Liver (tissue), 10 donors: ENCODE measurements at places on chromosomes 1 and 21.

DNA sequence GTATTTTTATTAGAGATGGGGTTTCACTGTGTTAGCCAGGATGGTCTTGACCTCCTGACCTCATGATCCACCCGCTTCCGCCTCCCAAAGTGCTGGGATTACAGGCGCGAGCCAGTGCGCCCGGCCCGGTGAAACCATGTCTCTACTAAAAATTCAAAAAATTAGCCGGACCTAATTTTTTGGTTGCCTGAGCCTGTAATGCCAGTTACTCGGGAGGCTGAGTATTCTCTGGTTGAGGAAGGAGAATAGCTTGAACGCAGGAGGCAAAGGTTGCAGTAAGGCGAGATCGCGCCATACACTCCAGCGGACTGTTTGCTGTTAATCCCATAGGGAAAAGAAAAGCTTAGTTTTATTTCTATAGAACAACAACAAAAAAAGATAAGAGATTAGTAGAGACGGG is 29.9 kb upstream of the HJV start:
- peaks cover 11% of the 10 kb centered on the region for H3K4me1 ChIP-seq
- DNase-seq: no peak
- H3K4me3 ChIP-seq: no peak overlapping the region
- no peaks in the 10 kb centered on the region for H3K27me3 ChIP-seq

- peaks cover 4% of the 10 kb centered on the region for H3K4me1 ChIP-seq
- no peaks in the 10 kb centered on the region for H3K27me3 ChIP-seq
- peak; percentile 89 for DNase-seq
- H3K27ac ChIP-seq: no peak overlapping the region
- no peaks in the 10 kb centered on the region for H3K36me3 ChIP-seq
These were observed 14.0 kb upstream of the THEMIS2 start for GRCh38 chr1:27858072-27858948.

DNA sequence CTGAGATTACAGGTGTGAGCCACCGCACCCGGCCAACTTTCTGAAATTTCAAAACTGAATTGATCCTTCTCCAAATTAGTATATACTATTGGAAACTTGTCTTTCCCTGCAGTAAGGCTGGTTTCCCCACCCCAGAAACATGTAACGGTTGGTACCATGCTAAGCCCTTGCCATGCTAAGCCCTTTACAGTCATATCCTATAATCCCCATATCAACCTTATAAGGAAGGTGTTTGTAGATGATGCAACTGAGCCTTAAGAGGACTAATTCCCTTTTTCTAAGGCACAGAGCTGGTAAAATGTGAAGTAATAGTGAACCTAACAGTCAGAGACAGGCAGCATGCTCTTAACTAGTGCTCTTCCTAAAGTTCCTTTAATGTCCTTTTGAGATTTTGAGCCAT is 413.7 kb downstream of the DISC1 start:
- no peak for DNase-seq
- H3K4me3 ChIP-seq: no peak overlapping the region
- H3K36me3 ChIP-seq: no peaks in the 10 kb centered on the region
- H3K4me1 ChIP-seq: no peaks in the 10 kb centered on the region

- H3K27ac ChIP-seq: no peak overlapping the region
- H3K36me3 ChIP-seq: no peaks in the 10 kb centered on the region
- DNase-seq: no peak
- no peaks in the 10 kb centered on the region for H3K4me1 ChIP-seq
These were observed 55.0 kb downstream of the NTMT2 start for GRCh38 chr1:170200621-170201397.

DNA sequence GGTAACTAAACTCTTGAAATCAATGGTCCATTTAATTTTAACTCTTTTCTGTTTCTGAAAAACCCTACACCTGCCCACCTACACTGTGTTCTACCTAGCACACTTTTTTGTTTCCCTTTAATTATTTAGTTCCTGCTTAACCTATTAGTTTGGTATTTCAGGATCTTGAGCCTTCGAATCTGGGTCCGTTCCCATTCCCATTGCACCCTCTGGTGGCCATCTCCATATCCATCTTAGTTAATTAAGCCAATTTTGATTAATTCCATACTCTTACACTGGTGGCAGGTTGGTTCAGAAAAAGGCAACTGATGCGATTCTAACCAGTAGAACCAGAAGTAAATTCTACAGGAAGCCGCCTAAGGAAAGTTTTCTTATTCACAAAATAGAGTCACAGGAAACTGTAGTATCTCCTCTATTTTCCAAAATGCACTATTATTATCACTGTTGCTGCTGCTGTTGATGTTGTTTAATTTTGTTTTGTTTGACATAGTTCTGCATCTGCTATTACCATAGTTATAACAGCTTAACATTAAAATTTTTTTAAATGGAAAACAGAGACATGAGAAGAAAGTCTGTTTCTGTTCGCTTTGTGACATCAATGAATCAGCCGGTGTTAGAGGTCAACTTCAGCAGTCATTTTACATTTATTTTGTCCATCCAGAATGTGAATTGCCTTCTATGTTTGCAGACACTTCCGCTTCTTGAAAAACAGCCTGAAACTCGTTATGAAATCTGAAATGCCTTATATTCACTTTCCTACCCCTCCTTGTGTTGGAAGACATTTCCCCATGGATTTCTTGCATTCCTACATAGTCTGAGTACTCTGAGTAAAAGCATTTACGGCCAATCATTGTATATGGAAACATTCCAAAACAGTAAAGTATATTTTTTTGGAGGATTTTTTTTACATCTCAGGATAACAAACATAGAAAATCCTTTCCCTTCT is 115.5 kb upstream of the NCAM2 start:
- H3K4me3 ChIP-seq: no peak overlapping the region
- H3K27me3 ChIP-seq: no peaks in the 10 kb centered on the region
- no peaks in the 10 kb centered on the region for H3K4me1 ChIP-seq
- DNase-seq: peak; percentile 34

DNA sequence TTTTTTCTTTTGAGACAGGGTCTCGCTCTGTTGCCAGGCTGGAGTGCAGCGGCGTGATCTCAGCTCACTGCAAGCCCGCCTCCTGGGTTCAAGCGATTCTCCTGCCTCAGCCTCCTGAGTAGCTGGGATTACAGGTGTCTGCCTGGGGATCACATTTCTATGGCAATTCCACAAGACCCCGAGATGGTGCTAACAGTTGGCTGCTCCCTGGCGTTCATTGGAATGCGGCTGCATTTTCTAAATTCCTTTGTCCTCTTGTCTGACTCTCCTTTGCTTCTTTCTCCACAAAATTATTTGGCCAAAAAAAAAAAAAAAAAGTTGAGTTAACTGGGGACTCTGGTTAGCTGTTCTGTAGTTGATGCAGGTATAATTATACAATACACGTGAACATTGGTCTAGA is 176.4 kb downstream of the ETS2 start:
- DNase-seq: no peak
- H3K4me3 ChIP-seq: no peak overlapping the region
- no peaks in the 10 kb centered on the region for H3K4me1 ChIP-seq
- H3K27ac ChIP-seq: no peak overlapping the region
- no peaks in the 10 kb centered on the region for H3K27me3 ChIP-seq
- no peaks in the 10 kb centered on the region for H3K36me3 ChIP-seq

DNA sequence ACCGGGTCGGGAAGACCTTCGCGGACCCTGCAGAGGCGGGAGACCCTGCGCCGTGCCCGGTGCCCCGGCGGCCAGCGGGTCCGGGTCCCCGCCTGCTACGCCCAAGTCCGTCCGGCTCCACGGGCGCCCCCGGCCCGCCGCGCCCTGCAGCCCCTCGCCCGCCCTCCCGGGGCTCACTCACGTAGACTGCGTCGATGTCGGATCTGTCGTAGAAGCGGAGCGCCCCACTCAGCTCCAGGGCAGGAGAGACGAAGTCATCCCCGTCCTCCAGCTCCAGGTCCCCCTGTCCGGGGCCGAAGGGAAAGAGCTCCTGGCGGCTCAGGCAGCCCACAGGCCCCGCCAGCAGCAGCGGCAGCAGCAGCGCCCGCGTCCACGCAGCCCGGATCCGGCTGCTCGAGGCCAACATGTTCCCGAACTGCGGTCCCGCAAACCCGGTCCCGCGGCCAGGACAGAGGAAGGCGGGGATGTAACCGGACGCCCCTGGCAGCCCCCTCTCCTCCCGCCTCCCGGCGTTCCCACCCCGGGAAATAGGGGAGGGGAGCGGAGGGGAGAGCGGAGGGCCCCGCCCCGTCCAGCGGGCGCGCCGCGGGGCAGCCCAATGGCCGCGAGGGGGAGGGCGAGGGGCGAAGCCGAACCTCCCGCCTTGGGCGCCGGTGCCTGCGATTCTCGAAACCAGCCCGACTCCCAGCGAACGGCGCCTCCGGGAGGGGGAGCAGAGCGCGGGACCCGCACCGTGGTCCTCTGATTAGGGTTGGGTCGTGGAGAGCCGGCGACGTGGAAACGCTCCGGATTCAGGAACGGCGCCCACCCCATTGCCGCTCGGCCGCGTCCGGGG is at the start of gene NID1:
Gene NID1 (minus strand): TSS at position 417 of the 835 bp plus-strand sequence. CDS start 11 bp downstream, at position 406.
- H3K27me3 ChIP-seq: no peaks in the 10 kb centered on the region
- DNase-seq: peak; percentile 69

GRCh38 chr1:154716614-154717527 is 108.9 kb upstream of the ADAR start:
- H3K4me1 ChIP-seq: no peaks in the 10 kb centered on the region
- H3K4me3 ChIP-seq: no peak overlapping the region

GRCh38 chr1:173532237-173532636 is 55.1 kb downstream of the PRDX6 start:
- H3K27me3 ChIP-seq: no peaks in the 10 kb centered on the region
- DNase-seq: no peak
- no peaks in the 10 kb centered on the region for H3K4me1 ChIP-seq
- H3K4me3 ChIP-seq: no peak overlapping the region
- H3K36me3 ChIP-seq: no peaks in the 10 kb centered on the region
- H3K27ac ChIP-seq: no peak overlapping the region
